GM23248 (cell line): ENCODE measurements at places on chromosomes 2 and 18. TPM values are rescaled to one million over a fixed set of nuclear protein-coding genes. Genes with fewer than 3 reads are reported as not detected.

GRCh38 chr2:218518876-218519275 is 49.3 kb downstream of the USP37 start:
- H3K4me3 ChIP-seq = no peak overlapping the region
- no peaks in the 10 kb centered on the region for H3K36me3 ChIP-seq
- peaks cover 11% of the 10 kb centered on the region for H3K4me1 ChIP-seq

GRCh38 chr2:233990261-233990798 is 60.2 kb upstream of the SPP2 start:
- H3K27ac ChIP-seq = no peak overlapping the region
- no peak for DNase-seq
- no peaks in the 10 kb centered on the region for H3K36me3 ChIP-seq
- no peaks in the 10 kb centered on the region for H3K27me3 ChIP-seq
- no peaks in the 10 kb centered on the region for H3K4me1 ChIP-seq

SLC5A7 gene
- not detected in 2 replicates for polyA plus RNA-seq

FBXO48 gene
- polyA plus RNA-seq = 0.67 and 1.0 TPM in 2 replicates

TANC1 gene
- polyA plus RNA-seq = 7.6 and 8.2 TPM in 2 replicates

GRCh38 chr18:48300463-48300961 is 108.7 kb downstream of the ZBTB7C start:
- no peaks in the 10 kb centered on the region for H3K4me1 ChIP-seq
- no peak overlapping the region for H3K27ac ChIP-seq
- H3K27me3 ChIP-seq = peaks cover 3% of the 10 kb centered on the region; the same call in 1 of the 2 replicates
- DNase-seq = no peak
